ENCODE measurements at places on chromosomes 7 and 10.

GRCh38 chr7:72924386-72924732, 536 bp upstream of the POM121 start:
- DNase-seq = no peak

DNA sequence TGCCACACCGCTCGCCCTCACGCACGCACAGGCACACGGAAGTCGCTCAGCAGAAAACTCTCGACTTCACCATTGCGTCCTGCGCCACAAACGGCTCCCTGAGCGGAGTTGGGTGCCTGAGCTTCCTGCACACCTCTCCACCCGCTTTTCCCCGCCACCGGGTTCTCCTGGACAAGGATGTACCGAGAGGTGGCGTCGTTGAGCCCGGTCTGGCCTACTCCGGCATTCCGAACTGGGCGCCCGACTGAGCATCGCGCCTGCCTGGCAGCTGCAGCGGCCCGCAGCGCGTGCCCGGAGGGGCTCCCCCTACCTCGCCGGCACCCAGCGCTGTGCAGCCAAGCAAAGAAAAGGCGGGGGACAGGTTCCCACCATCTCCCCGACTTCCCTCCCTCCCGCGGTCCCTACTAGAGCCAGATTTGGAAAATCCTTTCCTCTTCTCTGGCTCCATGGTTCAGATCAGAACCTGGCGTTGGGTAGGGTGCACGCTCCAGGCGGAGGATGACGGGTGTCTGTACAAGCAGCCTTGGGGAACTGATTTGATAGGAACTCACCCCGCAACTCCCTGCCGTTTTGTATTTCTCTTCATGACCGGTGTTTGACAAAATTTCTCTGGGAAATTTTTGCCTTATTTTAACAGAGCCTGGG, 1.7 kb downstream of the SORCS3 start:
- DNase-seq = no peak

GRCh38 chr10:500876-501275, 188.6 kb downstream of the DIP2C start:
- DNase-seq = no peak

GRCh38 chr7:17554341-17555015, 256.0 kb downstream of the AHR start:
- no peak for DNase-seq

DNA sequence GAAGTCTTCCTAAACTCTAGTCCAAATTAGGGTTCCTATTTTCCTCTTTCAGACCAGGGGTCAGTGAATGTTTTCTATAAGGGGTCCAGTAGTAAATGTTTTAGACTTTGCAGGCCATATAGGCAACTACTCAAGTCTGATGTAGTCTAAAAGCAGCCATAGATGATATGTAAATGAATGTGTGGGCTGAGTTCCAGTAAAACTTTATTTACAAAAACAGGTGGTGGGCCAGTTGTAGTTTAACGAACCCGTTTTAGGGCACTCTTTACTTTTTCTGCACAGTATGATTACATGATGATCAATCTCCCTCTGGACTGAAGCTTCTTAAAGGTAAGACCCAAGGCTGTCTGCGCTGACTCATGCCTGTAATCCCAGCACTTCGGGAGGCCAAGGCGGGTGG, 243.6 kb downstream of the CAMK1D start:
- no peak for DNase-seq

GRCh38 chr10:31612082-31612481, 293.1 kb downstream of the ZEB1 start:
- DNase-seq = no peak

All from naive thymus-derived CD8-positive, alpha-beta T cell (primary cell).